Urinary bladder (tissue), 4 donors: ENCODE measurements at places on chromosomes 2 and 18. TPM values are rescaled to one million over a fixed set of nuclear protein-coding genes. Genes with fewer than 3 reads are reported as not detected.
A peak's percentile ranks its signal among the peaks of the same experiment; 100 is the strongest.

Gene FNDC4
- polyA plus RNA-seq = 10.5 TPM

DNA sequence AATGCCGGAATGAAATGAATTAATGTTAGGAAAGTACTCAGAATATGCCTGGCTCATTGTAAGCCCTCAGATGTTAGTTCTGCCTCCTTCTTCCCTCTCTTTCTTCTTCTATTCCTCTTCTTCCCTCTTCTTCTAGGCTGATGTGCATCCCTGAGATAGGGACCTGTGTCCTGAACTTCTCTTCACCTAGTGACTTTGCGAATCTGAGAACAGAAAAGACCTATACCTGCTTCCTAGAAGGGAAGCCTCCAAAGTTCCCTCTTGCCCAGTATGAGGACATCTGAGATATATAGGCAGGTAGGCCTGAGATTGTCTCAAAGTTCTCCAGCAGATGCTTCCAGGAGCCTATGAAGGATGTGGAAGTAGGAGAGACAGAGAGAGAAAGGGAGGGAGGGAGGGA, 8.1 kb upstream of the CYP27A1 start:
- DNase-seq = no peak

GRCh38 chr18:47930199-47930930, at the start of gene SMAD2:
TSS of gene SMAD2 (minus strand) at chr18:47930659. CDS start at chr18:47896756, 33,903 bp downstream.
- DNase-seq = peak; percentile 48

GRCh38 chr2:228048838-228049490, 132.5 kb downstream of the SPHKAP start:
- peak; percentile 11 for DNase-seq

DNA sequence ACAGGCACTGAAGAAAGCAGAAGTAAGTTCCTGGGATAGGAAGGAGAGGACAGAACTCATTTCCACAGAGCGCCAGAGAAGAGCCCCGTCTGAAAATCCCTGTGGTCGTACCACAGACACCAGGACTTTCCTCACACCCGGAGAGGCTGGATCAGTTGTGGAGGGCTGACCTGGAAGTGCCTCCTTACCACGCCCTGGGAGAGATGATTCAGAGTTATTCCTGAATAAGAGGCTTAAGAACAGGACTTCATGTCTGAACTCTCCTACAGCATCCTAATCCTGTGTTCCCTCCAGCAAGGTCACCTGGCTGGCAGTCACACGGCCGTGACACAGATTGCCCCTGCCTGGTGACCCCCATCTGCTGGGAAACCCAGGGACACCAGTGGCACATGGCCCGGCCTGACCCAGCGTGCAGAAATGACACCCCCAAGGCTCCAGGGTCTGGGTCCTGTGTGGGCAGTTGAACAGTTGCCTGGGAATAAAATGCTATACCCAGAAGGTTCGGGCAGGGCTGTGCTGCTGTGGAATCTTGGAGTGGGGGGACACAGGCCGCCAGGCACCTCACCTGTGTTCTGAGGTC, 105.9 kb downstream of the PXDN start:
- no peak for DNase-seq

DNA sequence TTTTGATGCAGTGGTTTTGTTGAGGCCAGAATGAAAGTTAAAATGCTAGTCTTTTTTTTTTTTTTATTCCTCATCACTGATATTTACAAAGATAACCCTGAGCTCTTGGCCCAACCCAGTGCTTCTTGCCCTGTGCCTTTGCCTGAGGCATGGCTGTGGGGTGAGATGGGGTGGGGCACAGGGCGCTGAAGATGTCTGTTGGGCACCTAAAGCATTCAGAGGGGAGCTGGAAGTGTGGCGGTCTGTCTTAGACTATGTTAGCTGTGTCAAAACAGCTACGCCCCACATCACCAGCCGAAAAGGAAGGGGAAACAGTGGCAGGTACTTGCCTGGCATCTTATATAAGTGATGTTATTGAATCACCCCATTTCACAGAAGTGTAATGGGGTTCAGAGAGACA, 20.7 kb downstream of the TOGARAM2 start:
- no peak for DNase-seq

- no peak for DNase-seq
Measured at GRCh38 chr2:181895818-181896217, 4.3 kb downstream of the ITPRID2 start.

- DNase-seq = no peak
Measured at GRCh38 chr2:236085647-236086046, 82.5 kb downstream of the GBX2 start.
